ENCODE measurements at places on chromosomes 2 and 18.

- DNase-seq = no peak
Measured at GRCh38 chr18:35171315-35171987, 69.4 kb upstream of the ZNF397 start.

- DNase-seq = no peak
Measured at GRCh38 chr2:50752237-50752636, 279.7 kb downstream of the NRXN1 start.

- no peak for DNase-seq
Measured at GRCh38 chr18:79516441-79516931, 120.8 kb downstream of the NFATC1 start.

- no peak for DNase-seq
Measured at GRCh38 chr2:128249555-128249954, 69.1 kb downstream of the HS6ST1 start.

GRCh38 chr2:136356125-136357006 is 238.4 kb upstream of the CXCR4 start:
- DNase-seq = no peak

DNA sequence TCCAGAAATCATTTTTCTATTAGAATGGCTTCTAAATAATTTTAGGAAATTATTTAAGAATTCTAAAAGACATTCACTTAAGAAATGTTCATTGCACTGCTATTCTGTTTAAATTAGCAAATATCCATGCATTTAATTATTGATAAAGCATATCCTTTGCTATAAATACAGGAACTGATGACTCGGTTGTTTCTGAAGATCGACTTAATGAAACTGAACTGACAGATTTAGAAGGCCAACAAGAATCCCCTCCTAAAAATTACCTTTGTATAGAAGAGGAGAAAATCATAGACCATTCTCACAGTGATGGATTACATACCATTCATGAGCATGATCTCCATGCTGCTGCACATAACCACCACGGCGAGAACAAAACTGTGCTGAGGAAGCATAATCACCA is 59.4 kb downstream of the SLC39A10 start:
- no peak for DNase-seq

DNA sequence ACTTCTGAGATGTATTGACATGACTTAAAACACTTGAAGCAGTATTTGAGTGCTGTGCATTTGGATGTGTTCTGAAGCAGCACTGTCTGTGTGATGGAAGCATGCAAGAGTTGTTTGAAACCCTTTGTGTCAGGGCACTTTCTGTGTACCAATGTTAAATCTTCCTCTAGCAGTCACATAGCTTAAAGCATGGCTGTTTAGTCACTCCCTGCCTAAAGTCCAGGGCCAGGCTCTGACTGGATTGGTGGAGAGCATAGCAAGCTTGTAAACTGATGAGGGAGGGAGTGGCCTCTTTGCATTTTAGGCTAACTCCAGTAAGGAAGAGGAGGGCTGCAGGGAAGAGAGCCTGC is 73.5 kb downstream of the MYO1B start:
- no peak for DNase-seq

GRCh38 chr2:96531366-96531765 is 5.2 kb upstream of the ARID5A start:
- no peak for DNase-seq

- DNase-seq = no peak
Measured at GRCh38 chr18:34709750-34710441, at the start of gene DTNA. TSS of gene DTNA (plus strand) at chr18:34710298. CDS start at chr18:34755977, 45,679 bp downstream.

DNA sequence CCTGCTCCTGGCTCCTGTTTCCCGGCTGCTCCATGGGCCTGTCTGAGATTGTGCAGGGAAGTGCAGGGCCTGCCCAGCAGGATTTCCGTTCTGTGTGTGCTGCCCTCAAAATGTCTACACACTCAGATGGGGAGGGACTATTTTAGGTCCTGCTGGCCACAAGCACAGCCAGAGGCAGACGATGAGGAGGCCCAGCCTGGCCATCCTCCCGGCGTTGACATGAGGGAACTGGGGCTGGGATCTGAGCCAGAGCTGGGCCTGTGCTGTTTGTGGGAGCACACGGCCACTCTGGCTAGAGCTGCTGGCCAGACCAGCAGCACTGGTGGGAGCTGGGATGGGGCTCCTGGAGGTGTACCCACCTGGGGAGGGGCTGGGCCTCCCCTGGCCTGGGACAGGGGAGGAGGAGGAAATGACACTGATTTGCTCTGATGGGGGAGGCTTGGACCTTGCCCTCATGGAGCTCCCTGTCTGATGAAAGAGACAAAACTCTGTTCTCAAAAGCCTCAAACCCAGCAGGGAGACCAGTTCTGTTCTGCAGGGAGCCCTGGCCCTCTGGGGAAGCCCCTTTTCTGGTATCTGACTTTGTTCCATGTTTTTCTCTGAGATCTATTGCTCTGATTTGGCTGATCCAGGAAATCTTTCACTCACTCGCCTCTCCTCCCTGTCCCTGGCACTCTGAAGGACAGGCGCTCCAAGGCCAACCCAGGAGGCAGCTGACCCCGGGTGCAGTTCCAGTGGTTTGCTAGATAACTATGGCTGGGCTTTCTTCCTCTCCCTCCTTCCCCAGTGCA is 161.8 kb downstream of the DYSF start:
- DNase-seq = no peak

DNA sequence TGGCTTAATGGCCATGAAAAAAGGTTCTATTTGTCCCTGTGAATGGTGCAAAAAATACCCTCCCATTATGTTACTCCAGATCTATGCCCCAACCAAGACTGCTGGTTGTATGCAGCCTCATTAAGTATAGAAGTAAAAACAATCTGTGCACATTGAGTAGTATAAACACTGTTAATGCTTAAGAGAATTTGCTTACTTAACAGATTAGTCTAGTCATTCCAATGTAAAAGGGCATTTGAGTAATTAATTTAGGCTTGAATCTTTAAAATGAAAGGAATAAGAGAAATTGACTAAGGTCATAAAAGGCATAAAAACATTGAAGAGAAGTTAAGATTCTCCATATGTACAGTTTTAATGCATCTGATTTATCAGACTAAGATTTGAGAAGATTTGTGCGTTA is 51.2 kb downstream of the FAM124B start:
- DNase-seq = no peak

DNA sequence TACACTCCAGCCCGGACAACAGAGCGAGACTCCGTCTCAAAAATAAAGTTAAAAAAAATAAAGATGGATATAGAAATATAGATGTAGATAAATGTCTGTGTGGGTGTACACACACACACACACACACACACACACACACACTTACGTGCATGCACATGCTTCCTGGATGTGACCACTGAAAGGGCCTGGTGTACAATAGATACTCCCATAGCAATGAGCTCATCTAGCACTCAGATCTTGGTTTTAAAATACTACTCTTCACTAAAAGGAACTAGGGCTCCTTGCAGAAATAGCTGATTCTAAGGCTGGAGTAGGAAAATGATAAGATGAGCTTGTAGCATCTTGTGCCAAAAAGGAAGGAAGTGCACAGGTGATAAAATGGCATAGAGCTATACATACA is 39.1 kb downstream of the ROCK2 start:
- DNase-seq = no peak

GRCh38 chr2:218255446-218255845 is 5.4 kb upstream of the GPBAR1 start:
- DNase-seq = no peak

GRCh38 chr18:25097057-25097456 is 254.9 kb downstream of the ZNF521 start:
- no peak for DNase-seq

GRCh38 chr2:109555346-109555900 is 58.3 kb downstream of the SEPTIN10 start:
- no peak for DNase-seq

DNA sequence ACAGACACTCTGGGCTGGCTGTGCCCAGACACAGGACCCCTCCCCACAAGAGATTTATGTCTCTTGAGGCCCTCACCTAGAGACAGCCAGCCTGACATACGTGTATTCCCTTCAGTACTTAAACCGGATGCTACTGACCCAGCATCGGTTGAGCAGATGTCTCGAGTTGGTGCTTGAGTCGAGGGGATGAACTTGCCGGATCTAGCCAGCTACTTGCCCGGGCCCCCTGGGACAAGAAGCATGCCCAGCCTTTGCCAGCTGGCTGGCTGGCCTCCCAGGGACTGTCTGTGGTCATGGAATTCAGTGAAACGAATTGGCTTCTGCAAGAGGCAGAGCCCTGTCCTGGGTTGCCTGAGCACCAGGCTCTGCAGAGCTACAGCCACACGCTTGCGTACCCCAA is 36.0 kb downstream of the DNMT3A start:
- no peak for DNase-seq

- DNase-seq = no peak
Measured at GRCh38 chr2:14749884-14750283, 117.4 kb downstream of the LRATD1 start.

GRCh38 chr2:18549083-18549482 is 11.4 kb downstream of the RDH14 start:
- no peak for DNase-seq

DNA sequence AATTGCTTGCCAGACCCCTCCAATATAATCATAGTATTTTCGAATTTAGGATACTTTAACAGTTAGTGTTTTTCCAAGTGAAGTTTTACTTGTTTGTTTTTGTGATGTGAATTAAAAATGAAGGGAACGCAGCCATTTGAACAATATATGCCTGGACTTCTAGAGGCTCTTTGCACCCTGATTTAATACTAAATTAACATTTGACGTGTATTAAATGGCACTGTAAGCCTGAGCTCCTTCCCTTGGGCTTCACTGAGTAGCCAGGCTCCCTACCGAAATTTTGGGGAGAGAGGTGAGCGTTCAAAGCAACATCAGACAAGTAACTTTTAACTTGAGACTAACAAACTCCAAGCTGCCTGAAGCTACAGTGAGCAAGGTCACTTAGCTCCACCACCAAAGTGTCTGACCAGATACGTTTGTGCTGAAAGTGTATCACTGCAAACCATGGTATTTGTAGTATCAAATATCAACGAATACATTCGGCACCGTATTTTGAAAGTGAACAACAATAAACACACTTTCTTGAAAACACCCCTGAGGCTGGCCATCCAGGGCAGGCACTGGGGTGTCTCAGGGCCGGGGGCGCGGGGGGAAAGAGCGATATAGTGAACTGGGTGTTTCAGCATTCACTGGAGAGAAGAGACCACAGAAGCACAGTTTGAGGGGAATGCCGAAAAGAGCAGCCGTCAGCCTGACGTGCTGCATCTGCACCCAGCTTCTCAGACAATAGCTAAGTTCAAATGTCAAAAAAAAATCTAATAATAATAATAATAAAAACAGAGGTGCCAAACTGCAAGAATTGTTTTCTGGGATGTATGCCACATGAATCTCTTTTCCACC is 7.7 kb upstream of the POU3F3 start:
- no peak for DNase-seq

DNA sequence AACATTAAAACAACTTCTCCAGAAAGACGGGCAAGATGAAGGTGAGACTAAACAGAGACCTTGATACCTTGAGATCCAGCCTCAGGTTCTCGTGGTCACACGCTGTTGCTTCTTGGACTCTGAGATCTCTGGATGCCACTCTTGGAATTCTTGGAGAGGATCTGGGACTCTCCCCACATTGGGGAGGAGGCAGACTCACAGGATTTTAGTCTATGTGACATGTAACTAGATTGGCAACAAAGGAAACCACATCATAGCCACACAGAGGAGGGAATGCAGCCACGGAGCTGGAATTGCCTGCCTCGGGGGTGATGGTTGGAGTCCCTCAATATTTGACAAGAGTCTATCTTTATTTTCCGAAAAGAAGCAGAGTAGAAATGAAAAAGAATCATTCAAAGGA is 78.8 kb upstream of the IGFBP5 start:
- no peak for DNase-seq

GRCh38 chr18:63149302-63149587 is 170.3 kb downstream of the BCL2 start:
- DNase-seq = no peak

DNA sequence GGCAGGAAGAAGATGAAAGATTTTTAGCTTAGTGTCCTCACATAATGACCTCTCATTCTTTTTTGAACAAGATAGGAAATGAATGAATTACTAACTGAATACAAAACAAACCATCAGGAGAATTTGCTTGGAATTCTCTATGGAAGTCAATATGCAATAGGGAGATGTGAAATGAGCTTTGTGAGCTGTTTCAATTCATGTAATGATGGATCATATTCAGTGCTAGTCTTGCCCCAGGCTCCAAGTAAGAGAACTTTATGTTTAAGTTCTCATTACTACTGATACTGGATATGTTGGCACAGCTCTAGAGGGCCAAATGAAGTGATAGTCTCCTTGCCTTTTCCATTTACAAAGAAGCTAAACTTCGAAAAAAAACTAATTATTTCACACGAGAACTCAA is 29.2 kb downstream of the MYOM1 start:
- DNase-seq = no peak

DNA sequence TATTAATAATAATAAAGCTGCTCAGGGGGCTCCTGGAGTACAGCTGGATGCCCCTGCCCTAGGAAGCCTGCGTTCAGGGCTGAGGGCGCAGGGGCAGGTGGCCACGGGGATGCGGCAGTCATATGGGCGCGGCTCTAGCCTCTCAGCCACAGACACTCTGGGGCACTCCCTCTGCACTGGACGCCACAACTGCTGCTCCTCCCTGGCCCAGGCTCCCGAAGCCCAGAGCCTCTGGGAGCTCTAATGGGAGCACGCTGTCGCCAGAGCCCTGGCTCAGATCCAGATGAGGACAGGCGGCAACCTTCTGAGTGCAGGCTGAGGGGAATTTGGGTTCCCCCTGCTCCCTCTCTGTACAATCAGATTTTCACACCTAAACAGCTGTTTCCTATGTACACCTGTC is 93.6 kb downstream of the MTCL1 start:
- no peak for DNase-seq

DNA sequence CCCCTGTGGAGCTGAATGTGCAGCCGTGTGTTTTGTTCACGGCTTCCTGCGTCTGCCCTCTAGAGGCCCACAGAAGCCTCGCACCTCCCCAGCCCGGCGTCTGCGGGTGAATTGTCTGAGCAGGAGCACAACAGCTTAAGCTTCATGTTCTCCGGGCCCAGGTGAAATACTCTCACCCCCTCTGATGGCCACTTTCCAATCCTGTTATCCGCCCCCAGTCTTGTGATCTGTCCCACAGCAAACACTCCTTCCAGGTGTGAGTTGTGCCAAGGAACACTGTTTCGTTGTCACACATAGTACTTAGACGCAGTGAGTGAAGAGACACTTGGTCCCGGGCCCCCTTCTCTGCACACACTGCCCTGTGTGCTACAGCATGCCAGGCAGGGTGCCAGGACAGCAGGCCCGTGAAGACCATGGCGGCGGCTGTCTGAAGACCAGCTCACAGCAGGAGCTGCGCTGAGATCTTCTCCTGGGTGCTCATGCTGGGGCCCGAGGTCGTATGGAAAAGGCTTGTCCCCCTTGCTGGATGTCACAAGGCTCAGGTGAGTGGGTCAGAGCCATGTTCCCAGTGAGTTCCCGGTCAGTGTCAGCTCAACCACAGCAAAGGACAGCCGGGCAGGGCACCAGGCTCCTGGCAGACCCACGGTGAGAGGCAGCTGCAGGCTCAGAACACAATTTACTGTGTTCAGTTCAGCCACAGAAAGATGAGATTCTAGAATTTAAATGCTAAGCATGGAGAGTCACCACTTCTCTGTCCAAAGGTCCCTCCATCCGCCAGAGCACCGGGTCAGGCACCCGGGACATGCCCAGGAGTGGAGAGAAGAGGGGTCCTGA is 6.8 kb upstream of the PXDN start:
- peak; percentile 29 for DNase-seq

GRCh38 chr18:25044694-25045093 is 307.3 kb downstream of the ZNF521 start:
- no peak for DNase-seq
